Activated CD4-positive, CD25-positive, alpha-beta regulatory T cell (primary cell): ENCODE measurements at places on chromosomes 3 and 15.

- no peak for DNase-seq
Observed at GRCh38 chr15:93417156-93417555, 328.1 kb upstream of the RGMA start.

DNA sequence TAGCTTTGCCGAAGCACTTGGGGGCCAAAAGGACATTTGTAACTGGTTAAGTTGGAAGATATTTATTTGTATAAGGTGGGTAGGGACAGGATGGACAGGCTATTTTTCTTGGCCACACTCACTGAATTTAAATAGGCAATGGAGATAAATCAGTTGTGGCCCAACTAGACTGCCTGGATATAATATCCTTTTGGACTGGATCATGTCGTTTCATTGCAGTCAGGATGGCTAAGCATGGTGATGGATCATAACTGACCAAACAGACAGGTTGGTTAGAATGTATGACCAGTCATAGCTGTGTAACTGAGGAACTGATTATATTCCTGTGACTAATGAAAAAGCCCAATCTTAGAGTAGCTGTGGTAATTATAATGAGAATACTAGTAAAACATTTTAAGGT is 284.0 kb downstream of the LPP start:
- DNase-seq = no peak

DNA sequence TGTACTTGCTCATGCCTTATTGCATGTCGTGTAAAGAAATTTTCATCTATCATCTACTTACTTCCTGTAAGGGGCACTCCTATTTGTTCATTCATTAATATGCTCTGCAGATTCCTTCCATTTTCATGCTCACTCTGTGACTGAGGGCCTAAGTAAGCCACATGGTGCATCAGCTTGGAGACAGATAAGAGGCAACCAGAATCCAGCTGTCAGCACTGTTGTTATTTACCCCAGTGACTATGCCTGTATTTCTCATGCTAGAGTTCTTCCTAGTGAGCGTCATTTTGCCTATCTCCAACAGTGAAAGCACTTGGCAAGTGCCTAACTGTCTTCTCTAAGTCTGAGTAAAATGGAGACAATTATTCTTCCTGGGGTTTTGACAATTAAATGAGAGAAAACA is 124.8 kb upstream of the ABI3BP start:
- DNase-seq = no peak

- no peak for DNase-seq
Observed at GRCh38 chr3:150823277-150823676, 60.3 kb upstream of the SIAH2 start.

GRCh38 chr15:28021281-28022039 is 77.7 kb downstream of the OCA2 start:
- DNase-seq = no peak

GRCh38 chr15:48175126-48175525 is 3.0 kb downstream of the MYEF2 start:
- DNase-seq = no peak
